HAP-1 (cell line): ENCODE measurements at places on chromosomes 11 and 22.

DNA sequence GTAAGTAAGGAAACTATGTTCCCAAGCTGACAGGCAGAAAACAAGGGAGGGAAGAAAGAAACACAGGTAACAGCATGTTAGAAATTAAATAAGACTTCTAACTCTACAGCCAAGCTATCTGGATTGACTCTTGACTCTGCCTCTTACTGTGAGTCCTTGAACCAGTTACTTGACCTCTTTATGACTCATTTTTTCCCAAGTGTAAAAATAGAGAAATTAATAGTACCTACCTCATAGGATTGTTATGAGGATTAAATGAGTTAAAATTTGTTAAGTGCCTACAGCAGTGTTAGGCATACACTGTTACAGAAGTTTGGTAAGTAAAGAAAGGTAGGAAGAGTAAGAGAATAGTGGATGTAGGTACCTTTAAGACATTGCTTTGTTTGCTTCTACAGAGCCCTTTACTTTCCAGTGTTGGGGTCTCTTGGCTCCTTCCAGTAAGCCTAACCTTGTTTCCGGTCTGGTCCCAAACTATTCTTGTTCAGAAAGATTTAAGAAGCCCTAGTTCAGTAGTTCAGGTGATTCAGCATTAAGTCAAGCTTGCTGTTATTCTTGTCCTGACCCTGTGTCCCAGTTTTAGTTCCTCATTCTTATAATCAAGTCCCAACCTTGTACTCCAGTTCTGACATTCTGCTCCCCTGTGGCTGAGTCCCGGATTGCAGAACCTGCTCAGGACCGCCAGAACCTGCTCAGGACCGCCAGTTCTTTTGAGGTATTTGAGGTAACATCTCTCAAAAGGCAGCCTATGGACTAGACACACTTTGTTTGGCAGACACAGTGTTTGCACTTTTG is 963.4 kb upstream of the CCDC90B start:
- DNase-seq, result no peak

GRCh38 chr11:4680341-4680740 is 17.3 kb downstream of the OR51E2 start:
- DNase-seq, result no peak

GRCh38 chr11:88454881-88455280 is 117.3 kb upstream of the CTSC start:
- no peak for DNase-seq

DNA sequence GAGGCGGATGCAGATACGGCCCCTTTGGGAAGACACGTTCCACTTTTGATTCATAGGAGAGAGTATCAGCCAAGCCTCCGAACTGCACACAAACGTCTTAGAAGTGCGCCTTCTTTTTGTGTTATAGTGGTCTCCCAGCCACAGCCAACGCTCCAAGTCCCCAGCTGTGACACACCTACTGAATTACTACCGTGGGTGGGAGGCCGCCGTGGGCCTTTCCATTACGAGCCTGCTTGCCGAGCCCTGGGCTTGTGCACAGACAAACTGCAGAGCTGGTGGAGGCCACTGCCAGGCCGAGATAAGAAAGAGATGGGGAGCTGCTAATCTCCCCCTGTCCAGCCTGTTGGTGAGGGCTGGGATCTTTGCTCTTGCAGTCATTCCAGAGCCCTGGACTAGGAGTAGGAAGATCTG is 761 bp downstream of the HMBS start:
- DNase-seq, result peak; percentile 28

DNA sequence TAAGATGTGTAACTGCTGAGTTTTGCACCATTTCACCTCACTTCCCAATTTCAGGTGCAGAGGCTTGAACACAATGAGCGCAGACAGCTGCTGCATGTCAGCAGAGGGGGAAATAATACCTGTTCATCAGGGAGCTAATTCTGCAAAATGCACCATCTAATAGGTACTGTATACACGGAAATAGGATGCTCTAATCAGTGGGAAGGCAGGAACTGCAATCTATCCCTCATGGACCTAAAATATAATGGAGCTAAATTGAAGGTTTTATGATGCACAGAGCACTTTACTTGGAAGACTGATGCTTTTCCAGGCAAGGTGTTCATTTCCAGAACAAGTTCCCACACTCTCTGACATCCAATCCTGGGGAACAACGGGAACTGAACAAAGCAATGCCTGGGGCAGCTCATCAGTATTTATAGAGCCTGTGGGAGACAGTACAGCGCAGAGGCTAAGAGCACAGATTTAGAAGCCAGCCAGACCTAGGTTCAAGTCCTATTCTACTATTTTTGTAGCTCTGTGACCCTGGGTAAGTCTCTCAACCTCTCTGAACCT is 78.5 kb downstream of the TENM4 start:
- no peak for DNase-seq

DNA sequence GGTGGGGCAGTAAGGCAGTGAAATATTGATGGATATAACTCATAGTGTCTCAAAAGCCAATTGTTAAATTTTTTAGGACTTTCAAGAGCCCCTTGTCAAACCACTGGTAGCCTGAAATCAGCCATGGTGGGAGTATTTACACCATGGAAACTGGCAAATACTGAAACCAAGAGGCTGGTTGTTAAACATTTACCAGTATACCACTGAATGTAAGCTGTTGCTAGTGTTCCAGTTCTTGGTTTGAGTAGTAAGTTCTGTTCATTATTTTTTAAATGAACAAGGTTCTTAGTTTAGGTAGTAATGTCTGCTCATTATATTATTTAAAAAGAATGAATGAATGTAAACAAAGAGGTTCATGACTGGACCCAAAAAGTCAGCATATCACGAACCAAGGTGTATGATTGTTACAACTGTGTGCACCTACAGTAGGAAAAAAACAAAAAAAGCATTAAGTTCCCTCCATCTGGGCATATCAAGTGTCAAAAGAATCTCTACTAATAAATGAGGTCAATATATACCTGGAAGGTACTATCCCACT is 4.5 kb upstream of the EIF3F start:
- DNase-seq, result no peak

DNA sequence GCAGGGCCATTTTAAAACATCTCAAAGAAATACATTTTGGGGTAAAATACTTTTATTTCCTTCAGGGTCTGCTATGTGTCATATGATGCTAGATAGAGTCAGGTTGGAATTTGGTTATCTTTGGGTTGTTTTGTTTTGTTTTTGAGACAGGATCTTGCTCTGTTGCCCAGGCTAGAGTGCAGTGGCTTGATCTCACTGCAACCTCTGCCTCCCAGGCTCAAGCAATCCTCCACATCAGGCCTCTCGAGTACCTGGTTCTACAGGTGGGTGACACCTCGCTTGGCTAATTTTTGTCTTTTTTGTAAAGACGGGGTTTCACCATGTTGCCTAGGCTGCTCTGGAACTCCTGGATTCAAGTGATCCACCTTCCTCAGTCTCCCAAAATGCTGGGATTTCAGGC is 17.3 kb downstream of the DENND5A start:
- no peak for DNase-seq

DNA sequence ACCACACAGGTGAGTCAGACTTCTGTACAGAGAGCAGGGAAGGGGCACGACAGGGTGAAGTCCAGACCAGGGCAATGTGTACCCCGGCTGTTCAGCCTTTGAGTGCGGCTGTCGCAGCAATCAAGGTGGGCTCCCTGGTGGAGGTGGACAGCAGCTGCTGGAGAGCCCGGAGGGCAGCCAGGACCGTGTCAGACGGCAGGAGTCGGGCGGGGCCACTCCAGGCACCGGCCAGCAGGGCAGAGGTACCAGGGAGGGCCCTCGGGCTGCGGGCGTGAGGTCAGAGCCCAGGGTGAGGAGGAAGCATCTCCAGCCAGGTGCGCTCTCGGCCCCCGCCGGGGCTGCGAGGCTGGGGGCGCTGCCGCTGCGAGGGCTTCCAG is 802 bp upstream of the PIM3 start:
- DNase-seq, result no peak
